ENCODE measurements at places on chromosomes 5 and 9. TPM values are rescaled to one million over a fixed set of nuclear protein-coding genes. Genes with fewer than 3 reads are reported as not detected.
A peak's percentile ranks its signal among the peaks of the same experiment; 100 is the strongest.

DNA sequence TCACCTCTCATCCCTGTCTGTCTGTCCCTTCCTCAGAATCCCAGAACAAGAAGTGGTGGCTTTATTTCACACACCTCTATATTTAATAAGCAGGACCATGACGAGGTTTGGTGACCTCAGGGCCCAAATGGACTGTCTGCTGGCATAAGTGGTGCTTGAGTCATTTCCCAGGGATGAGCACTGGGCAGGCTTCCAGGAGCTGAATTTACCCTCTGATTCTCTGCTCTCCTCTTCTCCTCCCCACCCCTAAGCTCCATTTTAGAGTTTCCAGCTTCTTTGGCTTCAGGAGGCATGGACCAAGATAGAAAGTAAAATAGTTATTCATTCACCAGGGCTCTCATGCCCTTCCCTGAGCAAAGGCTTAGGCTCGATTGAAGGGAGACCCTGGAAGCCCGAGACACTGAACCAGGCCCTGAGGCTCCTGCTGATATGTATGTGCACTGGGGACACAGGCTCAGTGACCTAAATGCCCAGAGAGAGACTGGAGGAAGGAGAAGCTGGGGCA, 69.1 kb downstream of the PPARGC1B start:
- DNase-seq, result no peak

- no peak for DNase-seq
Observed at GRCh38 chr5:135234666-135235401, 164.2 kb downstream of the MACROH2A1 start.

GRCh38 chr5:93601802-93602155, 18.8 kb downstream of the NR2F1 start:
- no peak for DNase-seq

DNA sequence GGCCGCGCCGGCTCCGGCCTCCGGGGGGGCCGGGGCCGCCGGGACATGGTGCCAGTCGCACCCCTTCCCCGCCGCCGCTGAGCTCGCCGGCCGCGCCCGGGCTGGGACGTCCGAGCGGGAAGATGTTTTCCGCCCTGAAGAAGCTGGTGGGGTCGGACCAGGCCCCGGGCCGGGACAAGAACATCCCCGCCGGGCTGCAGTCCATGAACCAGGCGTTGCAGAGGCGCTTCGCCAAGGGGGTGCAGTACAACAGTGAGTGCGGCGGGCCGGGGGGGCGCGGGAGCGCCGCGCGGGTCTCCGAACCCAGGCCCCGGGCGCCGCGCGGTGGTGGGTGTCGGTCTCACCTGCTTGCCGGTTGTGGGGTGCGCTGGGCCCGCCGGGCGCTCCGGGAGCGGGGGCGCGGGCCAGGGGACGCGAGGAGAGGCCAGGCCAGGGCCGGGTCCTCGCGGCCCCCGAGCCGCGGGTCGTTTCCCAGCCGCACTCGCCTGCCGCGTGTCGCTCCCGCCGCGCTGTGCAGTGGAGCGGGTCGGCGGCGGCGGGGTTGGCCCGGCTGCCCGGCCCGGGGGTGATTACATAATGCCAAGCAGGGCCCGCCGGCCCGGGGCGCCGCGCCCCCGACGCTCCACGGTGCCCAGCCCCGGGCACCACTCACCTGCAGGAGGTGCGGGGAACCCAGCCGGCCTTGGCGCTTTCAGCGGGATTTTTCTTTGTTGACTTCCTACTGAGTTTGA, 492 bp downstream of the RABL6 start:
- DNase-seq, result peak; percentile 86

GRCh38 chr9:113543296-113543981, 79.9 kb downstream of the RGS3 start:
- no peak for DNase-seq

DNA sequence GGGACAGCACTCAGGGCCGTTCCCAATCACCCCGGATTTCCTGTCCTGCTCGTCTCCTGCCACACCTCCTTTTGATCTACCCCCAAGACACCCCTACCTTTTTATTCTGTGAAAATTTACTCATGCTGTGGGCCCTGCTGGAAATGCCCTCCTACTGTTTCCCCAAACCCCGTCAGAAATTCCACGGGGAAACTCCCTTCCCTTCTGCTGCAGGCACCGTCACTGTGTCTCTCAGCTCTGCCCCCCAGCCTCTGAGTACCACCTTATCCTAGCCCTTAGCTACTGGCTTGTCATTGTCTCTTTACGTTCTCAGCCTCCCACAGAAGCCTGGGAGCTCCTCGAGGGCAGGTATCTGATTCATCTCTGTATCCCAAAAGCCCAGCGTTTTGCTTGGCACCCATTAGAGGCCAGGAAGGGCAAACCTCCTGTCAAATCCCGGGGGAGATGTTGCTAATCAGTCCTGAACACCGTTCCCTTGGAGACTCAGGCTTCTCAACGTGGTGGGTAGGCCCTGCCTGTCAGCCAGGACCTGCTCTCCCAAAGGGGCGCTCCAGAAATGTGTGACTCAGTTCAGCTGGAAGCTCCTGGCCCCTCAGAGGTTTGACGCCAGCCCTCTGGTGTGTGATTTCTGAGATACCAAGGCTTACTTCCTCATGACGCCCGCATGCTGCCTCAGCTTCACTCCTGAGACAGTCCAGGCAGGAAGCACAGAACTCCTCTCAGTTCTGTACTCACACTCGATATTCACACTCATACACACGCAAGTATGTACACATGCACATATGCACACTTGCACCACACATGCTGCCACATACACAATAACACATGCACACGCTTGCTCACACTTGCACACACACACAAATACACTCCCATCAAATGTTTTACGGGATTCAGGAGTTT, 50.7 kb upstream of the GRHPR start:
- DNase-seq, result no peak

DNA sequence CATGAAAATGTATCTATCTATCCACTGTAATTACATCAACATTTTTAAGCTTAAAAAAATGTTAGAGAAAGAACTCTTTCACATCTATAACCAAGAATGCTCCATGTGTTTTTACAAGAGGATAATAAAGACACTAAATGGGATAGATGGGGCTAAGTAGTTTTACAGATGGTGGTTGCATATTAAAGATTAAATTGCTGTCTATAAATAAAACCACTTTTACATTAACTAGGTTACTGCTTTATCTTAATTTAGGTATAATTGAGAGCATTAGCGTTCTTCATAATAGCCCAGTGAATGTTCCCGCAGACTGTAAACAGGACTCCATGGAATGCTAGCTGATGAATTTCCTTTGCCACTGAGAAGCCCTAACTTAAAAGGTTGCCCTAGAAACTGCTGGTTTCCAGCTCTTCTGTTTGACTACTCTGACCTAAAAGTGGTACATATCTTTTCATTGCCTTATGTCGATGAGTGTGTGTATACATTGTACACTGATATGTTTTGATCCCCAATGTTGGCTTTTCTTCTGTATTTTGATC, 117.9 kb downstream of the SGCD start:
- no peak for DNase-seq

DNA sequence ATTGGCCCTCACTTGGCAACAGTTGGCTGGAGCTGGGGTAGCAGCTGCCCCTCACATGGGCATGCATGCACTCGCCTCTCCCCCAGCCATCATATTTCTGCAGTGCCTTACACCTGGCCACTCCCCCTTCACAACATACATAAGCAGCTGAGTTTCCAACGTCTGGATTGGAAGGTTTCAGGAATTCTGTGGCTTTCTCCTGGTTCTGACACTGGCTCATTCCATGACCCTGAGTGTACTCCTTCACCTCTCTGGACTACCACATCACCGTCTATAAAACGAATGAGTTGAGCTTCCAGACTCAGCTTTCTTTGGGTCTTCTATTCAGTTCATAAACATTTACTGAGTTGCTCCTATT, 84.3 kb downstream of the GALNT10 start:
- no peak for DNase-seq

The TSSK1B gene
- total RNA-seq, result not detected

The SPIN1 gene
- 82.1 TPM for total RNA-seq

The NPR3 gene
- 0.04 TPM for total RNA-seq

Measured in H7 (cell line).